ENCODE measurements at places on chromosomes 16 and 17.

DNA sequence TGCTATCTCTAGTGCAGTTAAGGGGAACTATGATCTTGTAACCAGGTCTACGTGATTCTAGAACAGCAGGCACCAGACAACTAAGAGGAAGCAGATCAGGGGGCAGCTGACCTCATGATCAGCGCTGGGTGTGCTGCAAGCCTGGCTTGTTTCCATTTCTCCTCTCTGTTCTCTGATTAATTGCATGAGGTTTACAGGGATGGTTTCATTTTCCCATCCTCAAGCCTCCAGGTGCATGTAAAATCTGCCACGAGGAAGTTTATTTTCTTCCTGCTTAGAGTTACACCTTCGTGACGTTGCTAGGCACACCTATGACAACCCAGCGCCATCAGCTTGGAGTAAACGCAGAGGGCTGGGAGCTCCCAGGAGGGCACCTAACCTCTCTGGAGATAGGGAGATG is 4.3 kb upstream of the NUPR1 start:
- DNase-seq = no peak

DNA sequence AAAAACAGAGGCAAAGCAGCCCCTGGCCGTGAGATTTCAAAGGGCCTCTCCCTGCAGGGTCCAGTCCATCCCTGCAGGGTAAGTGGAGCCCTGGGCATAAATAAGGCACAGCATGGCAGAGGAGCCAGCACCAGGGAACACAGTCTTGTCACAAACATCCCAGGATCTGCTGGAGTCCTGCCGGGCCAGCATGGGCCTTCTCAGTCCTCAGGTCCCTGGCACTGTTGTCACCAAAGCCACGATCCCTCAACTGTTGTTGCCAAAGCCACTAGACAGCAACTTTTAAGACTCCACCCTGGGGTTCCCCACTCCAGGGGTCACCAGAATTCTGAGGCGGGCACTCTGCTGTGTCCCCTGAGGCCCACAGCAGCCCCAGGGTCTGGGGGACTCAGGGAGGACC is 47.8 kb upstream of the BAHCC1 start:
- DNase-seq = no peak

DNA sequence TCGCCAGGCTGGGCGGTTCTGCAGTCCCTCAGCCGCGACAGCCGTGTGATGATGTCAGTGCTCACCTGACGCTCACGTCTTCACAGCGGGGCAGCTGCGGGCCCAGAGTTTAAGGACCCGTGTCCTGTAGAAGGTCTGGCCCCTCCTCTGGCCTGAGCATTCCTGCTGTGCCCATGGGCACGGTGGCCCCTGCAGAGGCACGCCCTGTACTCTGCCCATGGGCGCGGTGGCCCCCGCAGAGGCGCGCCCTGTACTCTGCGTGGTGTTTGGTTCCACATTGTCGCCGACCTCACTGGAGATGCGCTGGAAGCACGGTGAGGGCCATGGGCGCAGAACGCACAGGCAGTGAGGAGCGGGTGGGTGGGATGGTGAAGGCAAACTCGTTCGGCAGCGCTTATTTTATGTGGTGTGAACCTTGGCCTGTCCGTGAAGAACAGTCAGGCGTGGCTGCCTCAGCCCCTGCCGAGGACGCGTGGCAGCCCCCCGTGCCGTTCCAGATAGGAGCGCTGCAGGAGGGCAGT is 122.0 kb downstream of the BANP start:
- no peak for DNase-seq

DNA sequence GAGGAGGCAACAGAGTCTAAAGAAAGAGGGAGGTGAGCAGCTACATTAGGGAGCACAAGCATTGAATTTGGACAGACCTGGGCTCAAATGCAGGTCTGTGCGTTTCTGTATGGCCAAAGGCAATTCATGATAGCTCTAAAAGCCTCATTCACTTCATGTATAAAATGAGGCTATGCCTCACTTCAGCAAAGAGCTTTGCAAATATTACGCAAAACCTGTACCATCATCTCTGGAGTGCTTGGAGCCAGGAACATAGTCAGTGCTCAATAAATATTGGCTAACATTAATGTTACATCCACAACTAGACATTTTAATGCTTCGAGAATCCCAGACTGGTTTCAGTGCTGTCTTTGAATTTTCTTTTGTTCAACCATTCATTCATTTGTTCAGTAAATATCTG is 254.7 kb upstream of the CDH11 start:
- no peak for DNase-seq

DNA sequence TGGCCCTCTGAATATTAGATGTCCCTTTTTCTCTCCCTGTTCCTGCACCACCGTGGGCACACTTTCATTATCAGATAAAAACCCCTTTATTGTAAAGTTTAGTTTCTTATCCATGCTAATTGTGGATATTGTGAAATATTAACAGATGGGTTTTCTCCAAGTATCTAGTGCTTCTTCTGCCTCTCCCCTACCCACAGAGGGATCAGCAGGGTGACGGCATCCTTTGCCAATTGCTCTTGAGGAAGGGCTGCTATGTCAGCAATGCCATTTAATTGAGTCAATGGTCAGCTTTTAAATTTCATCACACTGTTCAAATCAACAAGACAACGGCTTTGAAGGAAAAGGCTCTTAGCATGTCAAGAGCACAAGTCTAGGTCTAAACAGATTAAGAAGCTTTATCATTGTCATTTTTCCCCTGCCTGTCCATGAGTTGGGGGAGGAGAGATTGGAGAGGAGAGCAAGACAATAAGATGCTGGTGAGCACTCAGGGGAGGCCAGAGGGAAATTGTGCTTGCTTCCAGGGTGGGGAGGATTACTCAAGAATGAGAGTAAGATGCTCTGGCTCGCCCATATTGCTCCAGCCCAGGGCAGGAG is 443.0 kb upstream of the CCL2 start:
- DNase-seq = no peak

GRCh38 chr16:70730944-70731343 is 45.1 kb upstream of the MTSS2 start:
- no peak for DNase-seq

DNA sequence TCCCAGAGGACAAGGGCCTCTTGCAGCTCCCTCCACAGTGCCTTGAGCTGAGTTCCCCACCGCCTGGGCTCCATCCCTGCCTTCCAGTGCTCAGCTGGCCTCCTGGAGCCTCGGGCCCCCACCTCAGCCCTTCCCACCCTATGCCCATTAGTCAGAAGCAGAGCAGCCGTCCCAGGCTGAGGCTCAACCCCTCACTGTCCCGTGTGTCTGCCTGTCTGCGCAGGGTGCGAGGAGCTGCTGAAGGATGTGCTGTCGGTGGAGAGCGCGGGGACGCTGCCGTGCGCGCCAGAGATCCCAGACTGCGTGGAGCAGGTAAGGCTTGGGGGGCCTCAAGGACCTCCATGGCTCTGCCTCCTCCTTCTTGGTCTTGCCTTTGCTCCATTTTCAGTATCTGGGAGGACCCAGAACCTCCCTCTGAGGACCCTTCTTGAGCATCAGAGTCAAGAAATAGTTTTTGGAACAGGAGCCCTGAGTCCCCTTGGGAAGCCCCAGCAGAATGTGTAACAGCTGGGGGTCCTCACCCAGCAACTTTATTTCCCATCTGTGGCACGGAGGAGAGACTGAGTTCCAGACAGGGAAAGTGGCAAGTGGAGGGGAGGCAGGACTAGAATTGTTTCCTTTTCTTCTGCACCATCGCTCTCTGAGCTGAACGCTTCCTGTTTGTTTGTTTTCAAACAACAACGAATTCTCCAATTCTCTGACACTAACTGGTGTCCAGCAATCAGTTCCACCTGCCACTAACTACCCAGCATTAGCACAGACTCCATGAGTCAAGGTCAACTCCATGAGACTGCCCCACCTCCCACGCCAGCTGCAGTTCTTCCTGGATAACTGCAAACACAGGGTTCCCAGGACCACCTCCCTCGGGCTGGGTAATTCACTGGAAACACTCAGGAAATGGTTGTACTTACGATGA is 42.6 kb downstream of the RAB11FIP4 start:
- no peak for DNase-seq

- DNase-seq = peak; percentile 97
Measured at GRCh38 chr16:788399-789126, at the start of gene CHTF18. CHTF18 (plus strand) TSS chr16:788620; CDS start chr16:788685, 65 bp downstream.

- DNase-seq = no peak
Measured at GRCh38 chr16:10547708-10548107, 32.7 kb downstream of the EMP2 start.

DNA sequence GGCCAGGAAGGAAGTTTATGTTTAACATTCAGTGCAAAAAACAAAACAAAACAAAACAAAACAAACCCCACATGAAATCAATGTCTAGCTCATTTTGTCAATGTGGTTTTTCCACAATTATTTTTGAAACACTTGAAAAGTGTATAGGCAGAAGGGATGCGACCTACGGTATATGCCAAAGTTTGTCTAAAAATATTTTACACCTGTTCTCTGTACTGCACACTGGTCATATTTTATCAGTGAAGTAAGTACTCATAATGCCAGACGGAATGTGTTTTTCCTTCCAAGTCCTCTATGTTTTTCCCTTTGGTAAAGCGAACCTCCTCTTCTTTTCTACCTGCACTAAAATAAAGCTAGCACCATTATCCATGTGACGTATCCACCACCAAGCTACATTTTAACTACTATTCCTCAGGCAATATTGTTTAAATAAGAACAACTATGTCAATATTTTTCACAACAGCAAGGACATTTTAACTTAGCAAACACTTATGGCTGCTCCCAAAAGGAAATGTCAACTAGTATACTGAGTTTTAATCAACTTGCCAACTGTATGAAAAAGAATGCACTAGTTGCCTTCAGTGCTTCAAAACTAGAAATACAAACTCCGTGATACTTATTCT is 10.3 kb downstream of the TOB1 start:
- DNase-seq = no peak

- no peak for DNase-seq
Measured at GRCh38 chr16:50761267-50761666, 19.4 kb downstream of the CYLD start.

- no peak for DNase-seq
Measured at GRCh38 chr17:5888811-5889210, 181.4 kb upstream of the WSCD1 start.

DNA sequence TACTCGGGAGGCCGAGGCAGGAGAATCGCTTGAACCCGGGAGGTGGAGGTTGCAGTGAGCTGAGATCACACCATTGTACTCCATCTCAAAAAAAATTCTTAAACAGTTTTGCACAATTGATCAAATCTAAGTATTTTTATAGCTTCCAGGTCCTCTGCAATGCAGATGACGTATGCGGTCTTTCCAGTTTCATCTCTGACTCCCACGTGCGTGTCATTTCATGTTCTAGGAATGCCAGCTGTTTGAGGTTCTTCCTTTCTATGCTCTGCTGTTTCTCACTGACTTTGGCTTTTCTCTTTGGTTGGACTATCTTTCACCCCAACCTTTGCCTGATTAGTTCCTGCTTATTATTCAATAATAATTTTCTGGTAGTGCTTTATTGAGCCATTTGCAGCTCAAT is 16.2 kb downstream of the CHP2 start:
- no peak for DNase-seq

GRCh38 chr17:9424071-9424640 is 151.5 kb downstream of the STX8 start:
- DNase-seq = no peak

- DNase-seq = no peak
Measured at GRCh38 chr17:50221266-50221863, 19.9 kb upstream of the COL1A1 start.

GRCh38 chr16:3282103-3282729 is 1.1 kb upstream of the ZNF263 start:
- peak; percentile 86 for DNase-seq

- no peak for DNase-seq
Measured at GRCh38 chr17:12850996-12851395, 61.7 kb downstream of the ARHGAP44 start.

DNA sequence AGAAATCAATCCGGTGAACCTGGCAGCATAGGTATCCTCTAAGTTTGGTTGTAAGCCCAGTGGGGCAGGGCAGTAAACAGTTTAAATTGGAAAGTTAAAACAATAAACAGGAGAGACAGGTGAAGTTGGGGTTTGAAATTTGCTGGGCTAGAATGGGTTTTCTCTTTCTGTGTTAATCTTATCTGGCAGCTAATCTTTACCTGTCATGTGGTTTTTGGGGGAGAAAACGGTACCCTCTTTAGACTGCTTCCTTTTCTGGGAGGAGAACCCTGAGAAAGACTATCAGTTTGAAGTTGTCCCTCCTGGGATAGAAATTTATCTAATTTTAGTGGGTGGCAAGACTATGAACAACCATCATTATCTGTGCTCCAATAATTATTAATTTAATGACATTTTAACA is 24.0 kb downstream of the CDH13 start:
- DNase-seq = no peak

- DNase-seq = peak; percentile 63
Measured at GRCh38 chr16:59192551-59193199, 458.6 kb upstream of the GOT2 start.

- DNase-seq = no peak
Measured at GRCh38 chr17:38874505-38875400, 4.9 kb downstream of the LASP1 start.
